ENCODE measurements at places on chromosomes 2 and 18. TPM values are rescaled to one million over a fixed set of nuclear protein-coding genes. Genes with fewer than 3 reads are reported as not detected.

CEP192 gene
- 32.7 TPM for total RNA-seq

ACKR3 gene
- total RNA-seq, result 0.17 TPM

MFSD2B gene
- total RNA-seq, result 0.17 TPM

RAB6D gene
- total RNA-seq, result under 0.01 TPM

LHCGR gene
- total RNA-seq, result not detected

LYPD6 gene
- under 0.01 TPM for total RNA-seq

KLF11 gene
- 6.8 TPM for total RNA-seq

CNGA3 gene
- under 0.01 TPM for total RNA-seq

ALKAL2 gene
- total RNA-seq, result 0.17 TPM

ITGB6 gene
- not detected for total RNA-seq

KATNAL2 gene
- total RNA-seq, result 4.6 TPM

KLHL14 gene
- not detected for total RNA-seq

DNA sequence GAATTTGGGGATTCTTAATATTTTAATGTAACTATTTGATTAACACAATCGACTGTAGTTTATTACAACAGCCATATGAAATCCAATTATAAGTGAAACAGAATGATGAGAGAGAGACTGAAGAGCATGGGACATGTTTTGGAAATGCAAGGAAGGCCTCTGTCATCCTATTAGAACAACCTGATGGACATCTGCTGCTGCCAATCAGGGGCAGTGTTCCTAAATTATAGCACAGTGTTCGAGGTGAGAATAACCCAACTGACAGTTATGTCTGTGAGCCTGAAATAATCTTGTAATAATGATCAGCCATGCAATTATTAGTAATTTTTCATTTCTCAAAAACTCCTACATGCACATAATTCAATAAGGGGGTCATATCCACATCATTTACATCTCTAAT is 73.6 kb downstream of the CCDC141 start:
- no peak for DNase-seq

DNA sequence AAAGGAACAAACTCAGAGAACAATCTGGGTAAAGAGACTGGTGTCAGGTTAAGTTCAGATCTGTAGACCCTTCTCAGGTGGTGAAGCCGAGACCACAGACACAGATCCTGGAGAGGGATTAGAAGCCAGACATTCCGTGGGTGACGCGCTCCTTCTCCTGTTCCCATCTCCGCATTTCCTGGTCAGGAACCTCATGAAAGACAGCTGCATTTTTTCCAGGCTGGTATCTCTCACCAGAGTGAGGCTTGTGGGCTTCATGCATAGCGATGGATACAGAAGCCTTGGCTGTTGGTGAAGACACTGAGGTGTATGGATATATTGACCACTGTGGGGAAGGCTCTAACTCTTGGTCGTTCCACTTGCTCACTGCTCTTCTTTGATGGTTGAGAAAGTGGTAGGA is 152.6 kb downstream of the FAM210A start:
- DNase-seq, result no peak

- DNase-seq, result peak; percentile 78
Observed at GRCh38 chr2:175004980-175005732, at the start of gene CHN1. Gene CHN1 (minus strand): TSS chr2:175005381. CDS start chr2:175004912, 469 bp downstream.

GRCh38 chr2:51258301-51258700 is 226.4 kb upstream of the NRXN1 start:
- DNase-seq, result no peak

DNA sequence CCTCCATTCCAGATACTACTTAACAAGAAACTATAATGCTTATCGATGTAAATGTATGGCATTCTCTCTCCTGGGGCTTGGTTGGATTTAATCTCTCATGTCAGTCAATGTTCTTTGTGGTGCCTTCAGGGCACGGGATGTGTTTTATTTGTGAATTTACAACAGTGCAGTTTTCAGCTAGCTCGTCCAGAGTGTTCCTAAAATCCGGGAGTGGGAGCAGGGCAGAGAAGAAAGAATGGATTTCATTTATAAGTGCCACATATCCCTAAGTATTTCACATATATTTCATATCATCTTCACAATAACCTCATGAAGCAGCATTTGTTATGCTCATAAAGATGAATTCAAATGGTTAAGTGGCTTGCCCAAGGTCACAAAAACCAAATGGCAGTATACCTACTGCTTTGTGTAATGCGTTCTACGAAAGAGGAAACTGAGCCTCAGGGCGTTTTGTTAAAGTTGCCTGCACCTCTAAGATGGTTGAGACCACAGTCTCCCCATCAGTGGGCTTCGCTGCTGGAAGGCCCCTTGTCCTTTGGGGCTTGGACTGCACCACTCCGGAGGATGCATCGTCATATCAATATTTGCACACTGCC is 134.7 kb upstream of the MGAT5 start:
- DNase-seq, result no peak

- no peak for DNase-seq
Observed at GRCh38 chr18:10559553-10560451, 34.0 kb downstream of the NAPG start.

- DNase-seq, result no peak
Observed at GRCh38 chr2:181977661-181978350, 7.8 kb upstream of the PPP1R1C start.

- peak; percentile 31 for DNase-seq
Observed at GRCh38 chr2:130846686-130847375, 10.1 kb downstream of the ARHGEF4 start.

GRCh38 chr18:24600076-24600654 is 139.7 kb downstream of the HRH4 start:
- peak; percentile 35 for DNase-seq

DNA sequence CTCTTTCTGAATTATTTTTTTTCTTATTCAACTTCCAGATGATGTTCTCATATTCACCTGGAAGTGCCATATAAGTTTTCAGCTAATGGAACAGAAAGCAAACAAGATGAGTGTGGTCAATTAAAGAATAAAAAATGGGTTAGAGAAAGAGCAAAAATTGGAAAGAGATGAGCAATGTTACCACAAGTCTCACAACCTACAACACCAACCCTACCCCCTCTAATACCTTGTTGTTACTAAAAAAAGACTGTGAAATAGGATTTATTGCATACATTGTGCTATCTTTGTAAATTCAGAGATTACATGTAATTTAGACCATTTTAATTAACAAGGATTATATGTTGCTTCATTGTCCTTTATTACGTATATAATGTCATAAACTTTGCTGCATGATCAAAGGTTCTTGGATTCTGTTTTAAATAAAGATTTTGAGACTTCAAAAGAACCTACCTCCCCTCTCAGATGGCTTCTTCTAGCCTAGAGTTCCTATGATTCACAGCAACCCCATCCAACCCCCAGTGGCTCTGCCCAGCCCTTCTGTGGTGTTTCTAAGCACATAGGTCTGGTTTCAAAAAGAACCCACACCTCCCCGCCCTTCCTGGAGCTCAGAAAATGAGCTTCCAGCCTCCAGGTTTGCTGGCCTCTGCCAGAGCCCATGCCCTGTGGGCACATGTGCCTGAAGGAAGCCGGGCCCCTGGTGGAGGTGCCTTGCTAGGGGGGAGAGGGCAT is 24.7 kb downstream of the LGALSL start:
- DNase-seq, result no peak

DNA sequence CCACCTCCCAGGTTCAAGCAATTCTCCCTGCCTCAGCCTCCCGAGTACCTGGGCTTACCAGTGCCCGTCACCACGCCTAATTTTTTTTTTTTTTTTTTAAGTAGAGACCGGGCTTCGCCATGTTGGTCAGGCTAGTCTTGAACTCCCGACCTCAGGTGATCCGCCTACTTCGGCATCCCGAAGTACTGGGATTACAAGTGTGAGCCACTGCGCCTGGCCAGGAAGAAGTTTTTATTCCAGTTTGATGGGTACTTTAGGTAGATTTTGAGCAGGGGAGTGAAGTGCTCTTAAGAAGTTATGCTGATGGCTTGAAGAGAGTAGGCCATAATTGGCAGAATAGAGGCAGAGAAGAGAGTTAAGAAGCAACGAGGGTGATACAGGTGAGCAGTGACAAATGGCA is 25.3 kb downstream of the FZD5 start:
- no peak for DNase-seq

GRCh38 chr2:221309892-221310583 is 262.1 kb downstream of the EPHA4 start:
- DNase-seq, result no peak

GRCh38 chr2:72141881-72142451 is 5.7 kb downstream of the CYP26B1 start:
- DNase-seq, result no peak

- DNase-seq, result no peak
Observed at GRCh38 chr2:224885291-224885690, 157.0 kb downstream of the DOCK10 start.

GRCh38 chr2:72917877-72918553 is 696 bp downstream of the EMX1 start:
- DNase-seq, result no peak

DNA sequence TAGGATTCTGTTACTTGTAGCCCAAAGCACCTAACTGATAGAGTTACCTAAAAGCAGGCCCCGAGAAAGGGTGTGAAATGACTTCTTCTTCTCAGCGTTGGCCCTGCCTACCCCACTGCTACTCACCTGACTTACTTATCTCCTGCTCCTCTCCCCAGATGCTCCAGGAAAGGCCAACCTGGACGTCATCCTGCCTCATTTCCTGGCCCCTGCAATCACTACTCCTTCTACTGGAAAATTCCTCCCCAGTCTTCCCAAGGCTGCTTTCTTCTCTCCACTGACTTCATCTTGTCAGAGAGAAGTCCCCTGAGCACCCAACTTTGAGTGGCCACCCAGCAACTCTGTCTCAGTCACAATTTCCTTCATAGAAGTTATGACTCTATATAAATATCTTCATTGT is 63.4 kb upstream of the KLF7 start:
- DNase-seq, result no peak

DNA sequence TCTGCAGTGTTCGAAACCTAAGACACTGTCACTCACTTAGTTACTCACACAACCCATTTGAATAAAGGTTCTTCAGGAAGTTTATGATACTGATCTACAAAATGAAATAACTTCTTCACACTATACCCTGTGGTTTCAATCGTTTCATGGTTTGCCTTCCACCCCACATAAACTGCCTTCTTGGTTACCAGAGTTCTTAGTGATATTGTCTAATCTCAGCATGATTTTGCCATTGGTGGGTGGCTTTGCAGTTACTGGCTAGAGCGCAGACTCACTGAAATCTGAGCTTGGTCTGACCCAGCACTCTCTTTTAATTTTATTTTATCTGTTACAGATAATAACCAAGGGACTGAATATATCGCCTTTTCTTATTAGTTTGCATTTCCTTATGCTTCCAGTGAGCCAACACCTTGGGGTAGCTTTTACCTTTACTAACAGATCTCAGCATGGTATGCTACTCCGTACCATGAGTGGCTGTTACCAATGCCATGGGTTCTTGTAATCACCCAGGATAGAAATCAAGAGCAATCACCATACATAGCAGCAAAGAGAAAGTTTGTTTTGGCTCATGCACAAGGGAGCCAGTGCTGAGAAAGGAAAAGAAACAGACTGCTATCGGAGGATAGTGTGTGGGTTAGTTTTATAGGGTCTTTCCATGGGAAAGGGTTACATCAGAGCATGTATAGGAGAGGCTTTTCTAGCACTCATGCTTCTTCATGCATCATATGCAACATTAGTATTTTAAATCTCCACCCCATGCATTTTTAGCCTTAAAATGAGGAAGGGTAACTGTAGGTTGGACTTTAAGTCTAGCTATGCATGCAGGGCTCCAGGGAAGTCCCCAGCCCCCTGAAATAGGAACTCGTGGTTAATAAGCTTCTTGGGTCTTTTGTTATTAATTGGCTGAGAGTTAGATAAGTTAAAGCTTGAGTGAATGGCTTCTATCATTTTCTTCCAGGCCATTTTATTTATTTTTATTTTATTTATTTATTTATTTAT is 33.3 kb downstream of the ANXA4 start:
- DNase-seq, result no peak

DNA sequence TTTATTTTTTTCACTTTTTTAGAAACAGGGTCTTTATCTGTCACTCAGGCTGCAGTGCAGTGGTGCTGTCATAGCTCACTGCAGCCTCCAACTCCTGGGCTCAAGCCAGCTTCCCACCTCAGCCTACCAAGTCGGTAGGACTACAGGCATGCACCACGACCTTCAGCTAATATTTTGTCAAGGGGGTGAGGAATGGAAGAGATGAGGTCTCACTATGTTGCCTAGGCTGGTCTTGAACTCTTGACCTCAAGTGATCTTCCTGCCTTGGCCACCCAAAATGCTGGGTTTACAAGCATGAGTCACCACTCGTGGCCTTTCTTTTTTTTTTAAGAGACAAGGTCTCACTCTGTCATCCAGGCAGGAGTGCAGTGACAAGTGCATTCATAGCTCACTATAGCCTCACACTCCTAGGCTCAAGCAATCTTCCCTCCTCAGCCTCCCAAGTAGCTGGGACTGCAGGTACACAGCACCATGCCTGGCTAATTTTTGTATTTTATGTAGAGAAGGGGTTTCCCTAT is 13.4 kb downstream of the PPP1R7 start:
- no peak for DNase-seq

DNA sequence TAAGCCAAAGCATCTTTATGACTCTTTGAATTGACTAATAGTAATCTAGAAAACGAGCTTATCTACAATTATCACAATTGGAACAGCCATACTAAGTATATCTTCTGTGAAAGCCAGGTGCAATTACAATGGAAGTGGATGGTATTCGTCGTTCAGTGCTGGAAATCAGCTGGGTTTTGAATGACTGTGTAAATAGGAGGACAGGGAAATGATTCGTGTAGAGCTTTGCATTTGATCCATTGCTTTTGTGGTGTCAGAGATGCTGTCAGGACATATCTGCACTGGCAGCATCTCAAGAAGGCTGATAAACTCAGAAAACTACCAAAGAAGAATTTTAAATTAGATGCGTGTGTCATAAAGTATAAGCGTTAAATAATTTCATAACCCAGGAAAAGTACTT is 187.1 kb downstream of the ZNF407 start:
- DNase-seq, result no peak

- no peak for DNase-seq
Observed at GRCh38 chr2:170896622-170897021, 32.4 kb upstream of the GORASP2 start.

DNA sequence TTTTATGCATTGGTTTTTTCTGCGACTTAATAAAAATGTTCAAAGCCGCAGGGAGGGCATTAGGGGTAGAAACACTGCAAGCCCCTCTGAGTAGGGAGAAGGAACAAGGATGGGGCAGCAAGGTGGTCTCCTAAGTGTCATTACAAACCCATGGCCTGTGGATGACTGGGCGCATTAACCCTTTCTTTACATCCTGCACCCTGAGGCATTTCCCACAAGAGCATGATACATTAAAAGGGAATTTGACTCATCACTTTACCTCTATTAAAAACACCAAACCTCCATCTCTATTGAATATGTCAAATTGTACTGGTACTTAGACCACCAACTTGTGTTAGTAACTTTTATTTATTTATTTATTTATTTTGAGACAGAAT is 112.5 kb downstream of the VIT start:
- DNase-seq, result no peak

- no peak for DNase-seq
Observed at GRCh38 chr2:183991968-183992367, 606.4 kb upstream of the ZNF804A start.

GRCh38 chr2:114610677-114611076 is 168.2 kb downstream of the DPP10 start:
- DNase-seq, result no peak

GRCh38 chr2:26061539-26061938 is 27.7 kb downstream of the RAB10 start:
- DNase-seq, result no peak

All from fibroblast of lung (primary cell).